GOT3 (cell line): ENCODE measurements at places on chromosomes 5 and 9.

GRCh38 chr5:90939211-90939610, 380.6 kb downstream of the ADGRV1 start:
- DNase-seq: no peak

GRCh38 chr5:143402553-143403333, 743 bp downstream of the NR3C1 start:
- no peak for DNase-seq

DNA sequence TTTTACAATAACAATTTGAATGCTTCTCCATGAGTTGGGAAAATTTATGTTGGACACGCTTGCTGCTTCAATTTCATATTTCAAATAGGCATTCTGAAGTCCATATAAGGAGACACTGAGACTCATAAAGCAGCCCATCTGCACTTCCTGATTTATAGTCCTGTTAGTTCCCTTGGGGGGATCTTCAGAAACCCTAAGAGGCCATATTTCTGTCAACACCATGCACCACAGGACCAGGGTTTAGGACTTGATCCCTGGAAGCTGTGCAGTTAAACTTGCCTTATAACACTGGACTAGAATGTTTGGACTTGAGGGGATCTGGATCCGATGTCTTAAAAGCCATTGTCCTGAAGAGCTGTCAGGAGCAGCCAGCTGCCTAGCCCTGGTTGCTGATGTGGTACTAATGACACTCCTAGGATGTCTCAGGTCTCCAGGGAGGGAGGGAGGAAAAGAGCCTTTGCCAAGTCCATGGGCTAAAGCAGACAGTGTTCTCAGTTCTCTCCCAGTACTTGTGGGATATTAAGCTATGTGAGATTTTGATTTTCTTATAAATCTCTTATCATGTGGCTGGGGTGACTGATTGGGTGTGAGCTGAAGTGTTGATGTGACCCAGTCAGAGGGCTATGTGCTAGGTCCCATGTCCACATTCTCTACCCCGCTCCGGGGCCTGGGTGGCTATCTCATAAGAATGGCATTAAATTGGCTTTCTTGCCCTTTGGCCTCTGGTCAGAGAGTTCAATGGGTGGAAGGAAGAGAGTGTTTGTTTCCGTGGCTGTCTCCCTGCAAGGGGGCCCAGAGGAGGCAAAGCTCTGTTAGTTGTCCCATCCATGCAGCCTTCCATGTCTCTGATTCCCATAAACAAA, 399.8 kb downstream of the OSTF1 start:
- DNase-seq: no peak

- DNase-seq: no peak
Observed at GRCh38 chr9:81589392-81589791, 100.0 kb downstream of the TLE1 start.

GRCh38 chr5:82335806-82336205, 57.7 kb upstream of the RPS23 start:
- no peak for DNase-seq

- no peak for DNase-seq
Observed at GRCh38 chr9:93134740-93135444, 841 bp upstream of the NINJ1 start.

GRCh38 chr5:167063116-167063515, 1228.3 kb upstream of the WWC1 start:
- DNase-seq: no peak

DNA sequence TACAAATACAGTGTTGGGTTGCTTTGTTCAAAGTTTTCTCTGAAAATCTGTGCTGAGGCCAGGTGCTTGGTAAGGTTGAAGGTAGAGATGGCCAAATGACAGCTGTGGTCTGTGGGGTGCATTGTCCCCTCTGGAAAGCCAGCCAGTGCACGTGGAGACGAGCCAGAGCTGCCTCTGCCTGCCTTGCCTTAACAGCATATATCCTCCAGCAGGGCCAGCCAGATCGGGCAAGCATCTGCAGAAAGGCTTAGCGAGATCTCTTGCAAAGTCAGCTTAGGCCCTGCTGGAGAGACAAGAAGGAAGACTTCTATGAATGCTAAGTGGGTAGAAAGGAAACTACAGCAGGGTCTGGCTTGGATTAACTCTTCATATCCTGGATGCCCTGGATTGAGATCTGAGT, 49.5 kb downstream of the GRIA1 start:
- DNase-seq: no peak

GRCh38 chr5:32315221-32316014, 2.7 kb upstream of the MTMR12 start:
- DNase-seq: no peak
